ENCODE measurements at places on chromosomes 13 and 19. TPM values are rescaled to one million over a fixed set of nuclear protein-coding genes. Genes with fewer than 3 reads are reported as not detected.

GRCh38 chr13:40259899-40260298 is 406.5 kb downstream of the FOXO1 start:
- DNase-seq, result no peak

DNA sequence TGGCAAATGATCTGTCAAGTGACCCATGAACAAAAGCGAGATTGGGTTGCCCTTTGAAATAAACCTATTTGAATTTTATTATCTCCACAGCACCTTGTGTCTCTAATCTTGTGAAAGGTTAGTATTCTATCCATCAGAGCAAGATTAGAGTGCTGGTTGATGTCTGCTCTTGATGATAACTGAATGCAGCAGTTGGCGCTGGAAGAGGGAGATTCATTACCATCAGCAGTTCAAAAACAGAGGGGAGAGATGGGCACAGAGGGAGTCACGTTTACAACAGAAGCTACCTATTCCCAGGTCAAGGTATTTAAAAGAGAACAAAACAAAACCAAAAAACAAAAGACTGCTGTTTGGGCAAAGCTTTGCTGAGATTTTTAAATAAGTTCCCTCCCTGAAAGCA is 588.1 kb downstream of the GPC6 start:
- DNase-seq, result no peak

- no peak for DNase-seq
These were observed 283.3 kb downstream of the DIAPH3 start for GRCh38 chr13:59880468-59880867.

- DNase-seq, result no peak
These were observed 73.9 kb upstream of the OXGR1 start for GRCh38 chr13:97068151-97068550.

DNA sequence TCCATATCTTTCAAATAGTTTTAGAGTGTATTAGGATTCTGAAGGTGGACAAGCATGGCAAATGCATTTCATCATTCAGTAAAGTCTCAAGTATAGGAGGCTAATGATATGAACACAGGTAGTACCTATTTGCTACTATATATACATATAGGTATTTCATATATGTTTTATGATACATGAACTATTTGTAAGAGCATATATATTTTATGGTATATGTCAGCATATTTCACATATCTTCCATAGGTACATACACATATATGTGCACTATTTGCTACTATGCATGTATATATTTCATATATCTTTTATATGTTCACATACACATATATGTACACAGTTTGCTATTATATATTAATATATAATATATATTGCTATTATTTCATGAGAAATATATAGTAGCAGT is 1291.7 kb upstream of the MIR17HG start:
- DNase-seq, result no peak

DNA sequence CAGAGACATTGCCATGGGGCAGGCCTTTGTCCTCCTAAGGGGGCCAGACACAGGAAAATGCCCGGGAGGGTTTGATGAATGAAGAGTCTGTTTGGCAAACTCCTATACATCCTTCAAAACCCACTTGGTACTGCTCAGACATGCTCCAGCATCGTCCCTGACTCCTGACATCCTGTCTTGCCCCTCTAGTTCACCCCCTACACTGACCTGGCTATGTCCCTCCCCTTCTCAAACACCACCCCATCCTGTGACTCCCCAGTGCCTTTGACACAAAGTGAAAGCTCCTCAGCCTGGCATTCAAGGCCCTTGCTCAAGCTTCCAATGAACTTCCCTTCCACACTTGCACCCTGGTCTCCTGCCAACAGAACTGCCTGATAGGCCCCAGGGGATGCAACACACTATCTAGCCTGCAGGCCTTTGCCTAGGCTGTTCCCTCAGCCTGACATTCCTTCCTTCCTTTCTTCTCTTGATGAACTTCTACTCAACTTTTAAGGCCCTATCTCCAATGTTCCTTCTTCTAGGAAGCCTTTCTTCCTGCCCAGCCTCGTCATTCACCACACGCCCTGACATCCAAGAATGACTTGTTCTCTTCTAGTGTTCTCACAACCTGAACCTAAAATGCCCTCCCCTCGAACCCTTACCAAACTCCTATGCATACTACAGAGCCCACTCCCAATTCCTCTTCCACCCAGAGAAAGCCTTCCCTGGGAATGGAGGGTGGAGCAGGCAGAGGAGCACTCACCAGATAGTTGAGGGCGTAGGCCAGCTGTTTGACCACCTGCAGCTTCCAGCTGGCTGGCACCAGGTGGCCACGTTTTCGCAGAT is 12.4 kb downstream of the JAK3 start:
- DNase-seq, result no peak

DNA sequence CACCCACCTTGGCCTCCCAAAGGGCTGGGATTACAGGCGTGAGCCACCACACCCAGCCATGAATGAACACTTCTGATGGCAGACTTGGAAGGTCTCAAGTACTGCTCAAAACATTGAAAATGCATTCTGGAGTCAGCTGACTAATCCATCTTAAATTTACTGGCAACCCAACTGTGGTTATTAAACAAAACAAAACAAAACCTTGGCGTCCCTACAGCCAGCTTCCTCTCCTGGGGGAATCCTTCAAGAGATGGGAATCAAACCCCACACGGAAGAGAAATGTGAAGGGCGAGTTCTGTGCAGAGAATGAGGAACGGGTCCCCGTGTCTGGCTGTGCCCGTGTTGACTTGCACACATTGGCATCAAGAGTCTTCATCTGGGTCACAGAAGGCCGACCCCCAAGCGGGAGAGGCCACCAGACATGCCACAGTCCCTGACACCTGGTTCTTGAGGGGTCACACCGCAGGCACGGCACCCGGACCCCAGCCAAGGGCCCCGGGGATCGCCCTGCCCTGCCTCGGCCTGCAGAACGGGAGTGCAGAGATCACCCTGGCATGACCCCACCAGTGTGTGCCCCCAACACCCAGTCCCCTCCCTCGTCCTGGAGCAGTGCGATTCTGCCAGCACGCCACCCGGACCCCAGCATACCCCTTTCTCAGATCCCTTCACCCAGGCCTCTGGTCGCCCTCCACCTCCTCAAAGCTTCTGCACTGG is 3.2 kb downstream of the MAP2K2 start:
- DNase-seq, result no peak

The PODNL1 gene
- 2.0 TPM for total RNA-seq

The MATK gene
- total RNA-seq, result not detected

Data from myocyte (in vitro differentiated cells).